ENCODE measurements at places on chromosomes 7 and 10. TPM values are rescaled to one million over a fixed set of nuclear protein-coding genes. Genes with fewer than 3 reads are reported as not detected.

- H3K36me3 ChIP-seq: no peaks in the 10 kb centered on the region
- no peak overlapping the region for H3K4me3 ChIP-seq
- no peaks in the 10 kb centered on the region for H3K27me3 ChIP-seq
- H3K27ac ChIP-seq: no peak overlapping the region
These were observed 12.4 kb upstream of the ARHGAP12 start for GRCh38 chr10:31940839-31941653.

GRCh38 chr10:44878706-44879530 is 32.2 kb upstream of the TMEM72 start:
- peak; percentile 46 for DNase-seq
- no peaks in the 10 kb centered on the region for H3K27me3 ChIP-seq
- no peaks in the 10 kb centered on the region for H3K36me3 ChIP-seq

- H3K36me3 ChIP-seq: peaks cover 18% of the 10 kb centered on the region
- H3K27me3 ChIP-seq: no peaks in the 10 kb centered on the region
- no peak overlapping the region for H3K27ac ChIP-seq
- peaks cover 13% of the 10 kb centered on the region for H3K4me1 ChIP-seq
These were observed 27.0 kb downstream of the HIBADH start for GRCh38 chr7:27635728-27636127.

DNA sequence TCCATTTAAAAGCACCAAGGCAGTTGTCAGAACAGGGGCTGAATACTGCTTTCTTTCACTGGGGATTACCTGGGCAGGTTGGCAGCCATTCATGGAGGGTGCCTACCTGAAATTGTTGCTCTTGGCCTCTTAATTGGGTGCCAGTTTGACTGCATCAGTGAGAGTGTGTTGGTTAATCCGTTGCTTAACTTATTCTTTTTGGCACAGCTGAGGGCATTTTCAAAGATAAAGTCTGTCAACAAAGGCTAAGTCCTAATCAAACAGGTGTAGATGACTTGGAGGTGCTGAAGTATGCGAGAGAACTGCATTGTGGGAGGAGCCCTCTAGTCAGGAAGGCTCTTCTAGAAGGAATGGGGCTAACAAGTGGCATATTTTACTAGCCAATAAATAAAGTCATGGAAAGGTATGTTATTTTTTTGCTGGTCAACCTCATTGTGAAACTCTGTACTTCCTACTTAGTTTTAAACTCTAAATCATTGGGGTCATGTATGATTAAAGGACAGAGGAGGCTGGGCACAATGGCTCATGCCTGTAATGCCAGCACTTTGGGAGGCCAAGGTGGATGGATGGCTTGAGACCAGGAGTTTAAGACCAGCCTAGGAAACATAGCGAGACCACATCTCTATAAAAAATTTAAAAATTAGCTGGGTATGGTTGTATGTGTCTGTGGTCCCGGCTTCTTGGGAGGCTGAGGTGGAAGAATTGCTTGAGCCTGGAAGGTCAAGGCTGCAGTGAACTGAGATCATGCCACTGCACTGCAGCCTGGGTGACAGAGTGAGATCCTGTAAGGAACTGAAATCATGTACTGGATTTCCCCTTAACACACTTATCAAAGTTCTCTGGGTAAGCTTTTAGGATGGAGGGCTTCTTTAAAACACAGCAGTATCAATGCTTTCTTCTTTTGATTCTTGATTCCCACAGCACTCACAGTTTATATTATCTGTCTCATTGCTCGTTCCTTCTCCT is 134.1 kb downstream of the LRMDA start:
- no peak overlapping the region for H3K27ac ChIP-seq
- no peak overlapping the region for H3K4me3 ChIP-seq
- peaks cover 9% of the 10 kb centered on the region for H3K36me3 ChIP-seq
- no peak for DNase-seq
- no peaks in the 10 kb centered on the region for H3K4me1 ChIP-seq

GRCh38 chr7:25807086-25807611 is 344.8 kb upstream of the NFE2L3 start:
- H3K27ac ChIP-seq: no peak overlapping the region
- H3K4me3 ChIP-seq: no peak overlapping the region
- H3K36me3 ChIP-seq: no peaks in the 10 kb centered on the region
- H3K27me3 ChIP-seq: peaks cover 15% of the 10 kb centered on the region
- H3K4me1 ChIP-seq: no peaks in the 10 kb centered on the region

DNA sequence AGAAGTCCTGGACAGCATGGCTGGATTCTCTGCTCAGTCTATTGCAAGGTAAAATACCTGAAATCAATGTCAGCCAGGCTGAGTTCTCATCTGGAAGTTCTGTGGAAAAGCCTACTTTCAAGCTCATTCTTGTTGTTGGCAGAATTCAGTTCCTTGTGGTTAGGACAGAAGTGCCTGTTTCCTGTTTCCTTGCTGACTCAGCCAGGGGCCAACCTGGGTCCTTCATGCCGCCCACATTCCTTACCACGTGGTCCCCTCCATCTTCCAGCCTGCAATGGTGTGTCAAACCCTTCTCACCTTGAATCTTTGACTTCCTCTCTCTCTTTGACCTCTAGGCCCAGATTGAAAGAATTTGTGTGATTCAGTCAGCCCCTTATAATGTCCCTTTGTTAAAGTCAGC is 197.1 kb upstream of the STK17A start:
- no peak for DNase-seq
- H3K27me3 ChIP-seq: no peaks in the 10 kb centered on the region
- H3K4me3 ChIP-seq: no peak overlapping the region
- no peak overlapping the region for H3K27ac ChIP-seq
- H3K4me1 ChIP-seq: no peaks in the 10 kb centered on the region

- no peak overlapping the region for H3K27ac ChIP-seq
- H3K27me3 ChIP-seq: no peaks in the 10 kb centered on the region
- no peaks in the 10 kb centered on the region for H3K4me1 ChIP-seq
- no peak overlapping the region for H3K4me3 ChIP-seq
- DNase-seq: no peak
These were observed 381.6 kb downstream of the PARD3 start for GRCh38 chr10:34433241-34434076.

Gene ERVW-1
- not detected for polyA plus RNA-seq

Measured in naive B cell (primary cell).